Stimulated activated CD8-positive, alpha-beta memory T cell treated with anti-CD3 and anti-CD28 coated beads, Interleukin-4, amount 100 ng/mL, for 1 hour (primary cell): ENCODE measurements at places on chromosomes 11 and 22.

DNA sequence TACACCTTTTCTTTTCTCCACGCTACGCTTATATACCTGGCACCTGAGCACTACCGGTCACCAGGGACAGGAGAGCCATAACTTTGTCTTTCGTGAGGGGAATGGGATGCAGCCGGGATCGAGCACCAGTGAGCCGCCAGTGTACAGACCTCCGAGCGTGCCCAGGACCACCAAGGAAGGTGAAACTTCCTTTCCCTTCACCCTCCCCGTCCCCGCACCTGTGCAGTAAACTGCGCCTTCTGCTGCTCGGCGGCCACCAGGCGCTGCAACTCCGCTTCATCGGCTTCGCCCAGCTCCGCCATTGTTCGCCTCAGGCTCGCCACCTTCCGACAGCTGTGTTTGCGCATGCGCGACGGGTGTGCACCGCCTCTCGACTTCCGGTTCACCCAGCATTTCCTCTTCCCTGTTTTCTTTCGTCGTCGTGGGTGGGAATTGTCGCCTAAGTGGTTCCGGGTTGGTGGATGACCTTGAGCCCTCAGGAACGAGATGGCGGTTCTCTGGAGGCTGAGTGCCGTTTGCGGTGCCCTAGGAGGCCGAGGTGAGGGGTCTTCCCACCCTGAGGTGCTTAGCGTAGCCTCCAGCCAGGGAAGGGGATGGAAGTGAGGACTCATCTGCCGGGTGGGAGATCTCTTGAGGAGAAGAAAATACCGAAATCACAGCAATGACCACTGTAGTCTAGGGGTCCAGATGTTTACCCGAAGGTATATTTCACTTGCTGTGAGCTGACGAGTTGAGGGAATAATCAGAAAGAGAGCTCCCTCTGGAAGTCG lies at the start of the genes SDHD and TIMM8B:
TSS of gene SDHD (plus strand) at position 452 of the 770 bp plus-strand sequence. CDS start at position 487, 35 bp downstream.
TSS of gene TIMM8B (minus strand) at position 335 of the 770 bp plus-strand sequence. CDS start at position 302, 33 bp downstream.
- peak; percentile 83 for DNase-seq

DNA sequence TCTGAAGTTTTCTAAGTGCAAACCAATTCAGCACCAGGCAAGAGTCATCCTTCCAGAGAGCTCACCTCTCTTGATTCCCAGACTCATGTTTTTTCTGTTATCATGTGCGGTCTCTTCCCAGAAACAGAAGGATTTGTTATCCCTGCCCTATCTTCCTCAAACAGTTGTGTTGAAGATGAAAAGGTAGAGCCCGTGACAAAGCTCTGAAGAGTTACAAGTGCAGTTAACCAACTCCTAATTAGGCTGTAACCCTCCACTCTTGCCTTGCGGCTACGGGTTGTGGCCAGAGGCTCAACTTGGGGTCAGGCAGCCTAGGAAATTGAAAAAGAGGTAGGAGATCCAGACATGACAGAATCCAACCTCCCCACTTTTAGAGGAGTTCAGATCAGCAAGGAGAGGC lies 76.2 kb upstream of the CADM1 start:
- DNase-seq: no peak

DNA sequence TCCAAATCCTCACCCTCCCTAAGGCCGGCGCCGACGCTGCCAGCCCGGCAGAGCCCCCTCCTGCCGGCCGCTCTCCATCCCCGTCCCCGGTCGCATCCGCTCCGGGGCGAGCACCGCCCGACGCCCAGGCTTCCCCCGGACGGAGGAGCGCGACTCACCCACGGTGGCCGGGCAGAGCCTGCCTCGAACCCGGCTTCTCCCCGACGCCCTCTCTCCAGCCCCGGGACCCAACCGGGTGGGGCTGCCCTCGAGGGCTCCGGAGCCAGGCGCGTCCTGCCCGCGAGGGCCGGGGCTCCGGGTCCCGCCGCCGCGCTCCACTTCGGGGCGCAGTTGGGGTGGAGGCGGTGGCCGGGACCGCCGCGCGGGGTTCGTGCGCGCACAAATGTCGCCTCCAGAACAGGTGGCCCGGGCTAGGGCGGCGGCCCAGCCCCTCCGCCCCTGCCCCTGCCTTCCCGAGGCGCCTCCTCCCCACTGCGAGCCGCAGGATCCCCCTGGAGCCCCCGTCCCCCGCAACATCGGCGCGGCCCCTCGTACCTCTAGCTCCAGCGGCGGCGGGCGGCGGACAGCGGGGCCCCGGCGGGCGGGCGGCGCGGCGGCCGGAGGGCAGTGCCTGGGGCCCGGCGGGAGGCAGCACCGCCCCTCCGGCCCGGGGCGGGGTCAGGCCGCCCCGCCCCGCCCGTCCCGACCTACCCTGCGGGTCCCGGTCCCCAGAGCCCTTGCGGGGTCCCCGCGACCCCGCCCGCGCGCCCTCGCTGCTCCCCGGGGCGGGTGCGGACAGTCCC lies at the start of gene A4GALT:
TSS of gene A4GALT (minus strand) at position 608 of the 782 bp plus-strand sequence. CDS start 26,919 bp downstream, outside the sequence.
- no peak for DNase-seq

DNA sequence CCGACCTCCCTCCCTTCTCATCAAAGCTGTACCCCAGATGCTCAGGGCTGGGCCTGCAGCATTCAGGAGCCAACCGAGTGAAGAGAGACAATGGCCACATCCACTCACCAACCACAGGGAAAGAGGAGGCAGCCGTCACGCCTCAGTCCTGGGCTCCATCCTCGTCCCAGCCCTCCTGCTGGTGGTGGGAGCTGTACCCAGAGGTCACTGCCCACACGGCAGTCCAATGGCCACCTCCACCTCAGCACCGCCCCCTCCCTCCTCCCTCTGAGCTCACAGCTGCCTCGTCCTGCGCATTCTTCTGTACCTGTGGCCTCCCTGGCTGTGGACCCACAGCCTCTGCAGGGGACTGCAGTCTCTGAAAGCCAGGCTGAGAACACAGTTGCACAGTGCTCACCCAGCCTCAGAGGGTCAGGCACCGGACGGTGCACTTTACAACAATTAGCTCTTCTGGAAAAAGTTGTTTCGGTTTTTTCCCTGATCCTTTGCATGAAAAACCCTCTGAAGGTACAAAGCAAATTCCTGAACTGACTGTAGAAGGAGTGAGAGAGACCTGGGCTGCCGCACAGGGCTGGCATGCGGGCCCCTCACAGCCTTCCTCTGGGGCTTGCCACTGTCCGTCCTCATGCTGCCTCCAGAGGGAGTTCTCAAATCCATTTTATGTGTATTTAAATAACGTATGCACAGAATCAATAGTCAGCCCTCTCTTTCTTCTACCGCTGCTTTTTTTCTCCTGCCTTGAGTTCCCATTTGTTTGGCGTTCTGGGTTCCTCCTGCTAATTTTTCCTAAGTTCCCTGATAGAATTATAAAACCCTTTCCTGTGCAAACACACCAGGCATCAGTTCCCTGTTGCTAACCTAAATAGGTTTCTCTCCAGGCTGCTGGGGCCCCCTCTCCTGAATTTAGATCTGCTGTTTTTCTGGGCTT lies 52.7 kb downstream of the PHF21B start:
- no peak for DNase-seq

DNA sequence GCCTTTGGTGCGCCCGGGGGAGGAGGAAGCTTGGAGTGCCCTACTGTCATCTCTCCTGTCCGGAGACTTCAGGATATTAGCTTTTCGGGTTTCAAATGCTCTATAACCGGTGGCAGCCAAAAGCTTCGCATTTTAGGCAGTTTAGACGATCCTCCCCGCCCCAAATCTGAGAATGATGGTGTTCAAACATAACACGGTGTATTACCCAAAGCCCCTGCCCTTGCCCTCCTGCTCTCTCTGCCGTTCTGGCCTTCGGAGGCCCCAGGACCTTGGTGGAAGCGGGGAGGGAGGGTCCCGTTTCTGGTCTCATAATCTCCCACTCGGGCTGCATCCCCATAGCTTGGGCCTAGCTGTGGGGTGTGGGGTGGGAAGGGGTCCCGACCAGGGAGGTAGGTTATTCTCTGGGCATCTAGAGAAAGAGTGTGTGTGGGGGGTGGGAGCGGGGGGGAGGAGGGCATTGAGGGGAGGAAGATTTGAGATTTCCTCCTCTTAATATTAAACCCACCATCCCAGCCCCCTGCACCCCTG lies 2.3 kb downstream of the PKNOX2 start:
- DNase-seq: no peak

DNA sequence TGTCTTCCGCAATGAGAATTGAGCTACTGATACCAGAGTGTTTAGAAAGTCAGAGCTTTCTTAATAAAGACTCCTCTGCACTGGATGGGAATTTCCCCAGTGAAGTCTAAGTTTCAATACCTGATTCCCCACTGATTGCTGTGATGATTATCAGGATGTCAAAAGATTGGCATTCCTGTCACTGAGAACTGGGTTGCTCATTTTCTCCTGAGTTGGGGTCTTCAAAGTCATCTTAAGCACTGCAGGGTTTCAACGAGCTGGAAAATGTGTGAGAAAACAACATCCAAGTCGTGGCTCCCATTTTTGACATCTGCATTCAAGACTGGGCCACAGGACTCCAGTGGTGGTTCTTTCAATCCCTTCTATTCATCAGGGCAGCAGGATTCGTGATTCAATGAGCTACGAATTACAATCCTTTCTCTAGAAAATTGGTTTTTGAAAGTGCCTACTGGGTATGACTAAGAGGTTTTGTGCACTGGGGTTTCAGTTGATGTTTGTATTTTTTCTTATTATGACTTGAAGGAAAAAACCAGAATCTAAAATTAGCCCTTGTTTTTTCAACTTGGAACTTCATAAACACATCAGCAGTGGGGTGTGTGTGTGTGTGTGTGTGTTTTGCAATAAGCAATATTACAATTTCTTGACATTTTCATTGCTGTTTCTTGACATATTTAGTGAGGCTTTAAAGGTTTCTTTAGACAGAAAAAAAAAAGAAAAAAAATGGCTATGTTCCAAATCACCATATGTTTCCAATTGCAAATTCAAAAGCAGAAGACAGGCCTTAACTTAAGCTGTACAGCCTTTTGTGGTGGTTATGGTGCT lies 233.0 kb downstream of the FAM76B start:
- no peak for DNase-seq

GRCh38 chr11:57368845-57369232 lies 12.1 kb downstream of the PRG3 start:
- DNase-seq: no peak

GRCh38 chr11:96207459-96208449 lies 135.2 kb downstream of the MAML2 start:
- no peak for DNase-seq

- no peak for DNase-seq
Measured at GRCh38 chr11:69861901-69862300, 42.7 kb upstream of the FGF3 start.

DNA sequence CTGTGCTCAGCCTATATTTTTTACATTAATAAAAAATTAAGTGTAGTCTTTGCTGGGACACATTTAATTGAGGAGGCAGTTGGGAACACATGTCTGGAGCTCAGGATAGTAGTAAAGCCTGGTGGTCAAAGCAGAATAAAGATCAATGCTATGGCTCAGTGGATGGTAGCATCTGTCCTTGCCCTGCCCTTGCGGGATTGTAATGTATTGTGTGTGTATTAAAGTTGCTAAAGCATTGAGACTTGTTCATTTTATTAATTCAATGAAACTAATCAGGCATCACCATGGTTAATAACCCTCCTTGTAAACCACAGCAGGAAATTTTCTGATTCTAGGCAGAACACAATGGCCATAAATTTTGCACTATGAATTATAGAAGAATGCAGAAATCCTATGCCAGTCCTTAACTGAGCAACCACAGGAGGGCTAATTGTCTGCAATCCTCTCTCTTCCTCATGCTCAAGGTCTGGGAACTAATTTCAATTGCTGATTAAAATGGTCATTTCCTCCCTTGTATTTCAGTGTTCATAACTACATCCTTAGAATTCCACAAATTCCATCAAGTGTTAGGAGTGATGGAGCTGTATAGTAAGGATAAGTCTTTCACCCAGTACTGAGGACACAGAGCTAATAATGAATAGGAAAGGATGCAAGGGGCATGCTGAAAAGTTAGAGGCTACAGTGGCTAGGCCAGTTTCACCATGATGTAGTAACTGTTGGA lies 403.2 kb upstream of the DDI1 start:
- no peak for DNase-seq
